Stimulated activated CD8-positive, alpha-beta memory T cell treated with anti-CD3 and anti-CD28 coated beads, Interleukin-7, amount 100 ng/mL, for 4 hours (primary cell): ENCODE measurements at places on chromosomes 5 and 9.

- DNase-seq, result no peak
Measured at GRCh38 chr5:88470745-88471144, 202.1 kb upstream of the TMEM161B start.

DNA sequence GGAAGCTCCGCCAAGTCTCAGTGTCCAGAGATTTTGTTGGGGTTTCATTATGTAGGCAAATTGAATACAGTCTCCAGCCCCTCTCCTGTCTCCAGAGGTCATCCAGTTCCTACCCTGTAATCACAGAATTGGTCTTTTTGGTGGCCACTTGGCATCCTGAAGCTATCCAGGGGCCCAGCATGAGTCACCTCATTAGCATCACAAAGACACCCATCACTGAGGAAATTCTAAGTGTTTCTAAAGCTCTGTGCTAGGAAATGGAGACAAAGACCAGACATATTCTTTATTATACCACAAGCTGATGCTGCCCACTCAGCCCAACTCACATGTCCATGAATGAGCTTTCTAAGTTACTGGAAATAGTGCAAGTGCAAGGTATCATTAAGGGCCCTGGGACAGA, 229.9 kb downstream of the DOCK8 start:
- no peak for DNase-seq

- DNase-seq, result no peak
Measured at GRCh38 chr5:161432798-161433197, 113.7 kb downstream of the GABRB2 start.

GRCh38 chr5:135487839-135488514, 35.8 kb upstream of the TIFAB start:
- DNase-seq, result no peak

GRCh38 chr9:123778232-123778902, 151.6 kb downstream of the DENND1A start:
- no peak for DNase-seq

GRCh38 chr5:78642701-78643100, 5.9 kb downstream of the LHFPL2 start:
- DNase-seq, result no peak

DNA sequence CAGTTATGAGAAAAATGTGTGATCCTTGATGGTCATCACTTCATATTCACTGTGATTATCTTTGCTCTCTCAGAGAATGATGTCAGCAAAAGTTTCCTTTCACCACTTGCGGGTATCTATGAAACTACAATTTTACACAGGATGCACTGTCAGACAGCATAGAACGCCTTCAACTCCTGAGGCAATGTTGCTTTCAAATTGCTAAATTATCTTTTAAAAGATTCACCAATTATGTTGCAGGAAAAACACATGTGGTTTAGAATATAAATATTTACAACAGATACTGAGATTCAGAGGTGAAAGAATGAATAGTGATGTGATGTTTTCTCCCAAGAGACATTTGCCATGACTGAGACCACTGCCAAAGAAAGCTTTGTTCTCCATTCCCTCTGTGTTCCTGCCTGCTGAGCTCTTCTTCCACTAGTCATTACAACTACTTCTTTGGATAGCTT, 879.8 kb upstream of the DMAC1 start:
- no peak for DNase-seq

DNA sequence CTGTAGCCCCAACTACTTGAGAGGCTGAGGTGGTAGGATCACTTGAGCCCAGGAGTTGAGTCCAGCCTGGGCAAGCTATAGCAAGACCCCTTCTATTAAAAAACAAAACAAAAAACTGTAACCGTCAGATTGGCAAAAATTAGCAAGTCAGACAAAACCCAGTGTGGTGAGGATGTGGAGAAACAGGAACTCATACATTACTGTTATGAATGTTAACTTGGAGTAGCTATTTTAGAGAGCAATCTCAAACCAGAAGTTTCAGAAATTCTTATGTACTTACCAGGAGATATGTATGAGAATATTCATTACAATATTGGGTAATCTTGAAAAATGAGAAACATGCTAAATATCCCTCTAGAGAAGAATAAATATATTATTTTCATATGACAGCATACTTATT, 120.3 kb downstream of the INVS start:
- DNase-seq, result no peak

DNA sequence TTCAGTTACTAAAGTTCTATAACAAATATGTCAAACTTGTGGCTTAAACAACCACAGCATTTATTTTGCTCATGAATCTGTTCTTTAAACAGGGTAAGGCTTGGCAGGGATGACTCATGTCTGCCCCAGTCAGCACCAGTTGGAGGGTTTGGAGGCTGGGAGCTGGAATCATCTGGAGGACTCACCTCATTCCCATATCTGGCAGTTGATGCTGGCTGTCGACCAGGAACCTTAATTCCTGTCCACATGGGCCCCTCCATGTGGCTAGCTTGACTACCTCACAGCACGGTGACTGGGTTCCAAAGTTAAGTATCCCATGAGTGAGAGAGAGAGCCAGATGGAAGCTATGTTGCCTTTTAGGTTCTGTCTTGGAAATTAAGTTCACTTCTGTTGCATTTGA, 13.8 kb upstream of the CCL28 start:
- no peak for DNase-seq

DNA sequence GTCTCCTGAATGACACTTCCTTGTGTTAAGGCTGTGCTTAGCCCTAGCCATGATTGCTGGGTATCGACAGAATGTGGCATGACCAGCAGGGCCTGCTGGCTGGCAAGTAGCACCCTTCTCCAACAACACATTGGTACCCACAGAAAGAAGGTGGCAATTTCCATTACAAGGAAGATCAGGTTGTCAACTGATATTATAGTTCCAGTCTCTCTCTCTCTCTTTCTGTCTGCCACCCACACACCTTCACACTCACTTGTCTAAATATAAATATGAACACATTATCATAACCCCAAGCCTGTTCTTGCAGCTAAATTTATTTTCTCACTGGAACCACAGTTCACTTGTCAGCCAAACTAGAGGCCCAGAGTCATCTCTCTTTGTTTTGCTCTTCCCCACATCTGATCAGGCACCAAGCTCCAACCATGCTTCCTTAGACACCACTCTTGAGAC, 408.1 kb upstream of the PIK3R1 start:
- DNase-seq, result no peak

- no peak for DNase-seq
Measured at GRCh38 chr5:35863159-35863558, 6.5 kb downstream of the IL7R start.

- no peak for DNase-seq
Measured at GRCh38 chr5:52560366-52560765, 227.3 kb upstream of the ITGA1 start.

- no peak for DNase-seq
Measured at GRCh38 chr5:61115968-61116367, 46.3 kb downstream of the SMIM15 start.

DNA sequence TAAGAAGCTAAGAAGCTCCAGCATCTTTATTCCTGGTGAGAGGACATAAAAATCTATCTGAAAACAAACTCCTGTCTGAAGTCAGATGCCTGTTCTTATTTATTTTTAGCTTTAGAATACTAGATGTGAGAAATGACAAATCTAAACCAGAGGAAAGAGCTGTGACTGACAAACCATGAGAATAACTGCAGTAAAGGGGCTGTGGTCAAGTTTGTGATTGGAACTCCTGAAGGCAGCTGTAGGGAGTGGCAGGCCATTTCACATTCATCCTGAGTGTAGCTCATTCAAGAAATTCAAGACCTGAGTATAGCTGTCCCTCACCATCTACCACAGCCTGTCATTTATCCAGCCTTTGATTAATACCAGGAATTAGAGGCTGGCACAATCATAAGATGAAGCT, 718.8 kb downstream of the BRINP1 start:
- DNase-seq, result no peak

GRCh38 chr9:3756071-3756470, 230.3 kb upstream of the RFX3 start:
- no peak for DNase-seq

DNA sequence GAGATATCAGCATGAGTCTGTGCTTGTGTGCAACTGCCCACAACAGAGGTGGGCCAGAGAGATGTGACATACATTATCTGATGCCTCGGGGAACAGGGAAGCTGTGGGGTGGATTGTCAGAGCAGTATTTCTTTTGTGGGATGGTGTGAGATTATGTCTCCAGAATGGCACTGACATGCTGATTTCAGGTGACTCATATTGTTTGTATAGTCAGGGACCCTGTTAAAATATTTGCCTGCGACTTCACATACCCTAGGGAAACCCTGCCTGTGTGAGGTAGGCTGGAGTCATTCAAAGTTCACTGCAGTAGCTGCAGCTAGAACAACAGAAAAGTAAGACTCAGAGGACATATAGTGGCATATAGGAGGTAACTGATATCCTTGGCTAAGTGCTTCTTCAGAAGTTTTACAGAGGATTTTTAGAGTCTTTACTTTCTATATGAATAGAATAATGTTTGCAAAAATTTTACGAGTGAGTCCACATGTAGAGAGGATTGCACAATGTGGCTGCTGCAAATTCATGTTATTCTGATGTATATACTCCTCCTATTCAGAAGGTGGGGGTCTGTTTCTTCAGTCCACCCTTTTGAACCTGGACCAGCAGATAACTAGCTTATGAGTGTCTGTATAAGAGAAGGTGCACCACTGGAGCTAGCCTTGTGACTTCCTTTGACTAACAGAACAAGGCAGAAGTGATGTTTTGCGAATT, 89.3 kb downstream of the MACIR start:
- DNase-seq, result no peak

- no peak for DNase-seq
Measured at GRCh38 chr5:80928073-80928472, 32.1 kb upstream of the RASGRF2 start.

DNA sequence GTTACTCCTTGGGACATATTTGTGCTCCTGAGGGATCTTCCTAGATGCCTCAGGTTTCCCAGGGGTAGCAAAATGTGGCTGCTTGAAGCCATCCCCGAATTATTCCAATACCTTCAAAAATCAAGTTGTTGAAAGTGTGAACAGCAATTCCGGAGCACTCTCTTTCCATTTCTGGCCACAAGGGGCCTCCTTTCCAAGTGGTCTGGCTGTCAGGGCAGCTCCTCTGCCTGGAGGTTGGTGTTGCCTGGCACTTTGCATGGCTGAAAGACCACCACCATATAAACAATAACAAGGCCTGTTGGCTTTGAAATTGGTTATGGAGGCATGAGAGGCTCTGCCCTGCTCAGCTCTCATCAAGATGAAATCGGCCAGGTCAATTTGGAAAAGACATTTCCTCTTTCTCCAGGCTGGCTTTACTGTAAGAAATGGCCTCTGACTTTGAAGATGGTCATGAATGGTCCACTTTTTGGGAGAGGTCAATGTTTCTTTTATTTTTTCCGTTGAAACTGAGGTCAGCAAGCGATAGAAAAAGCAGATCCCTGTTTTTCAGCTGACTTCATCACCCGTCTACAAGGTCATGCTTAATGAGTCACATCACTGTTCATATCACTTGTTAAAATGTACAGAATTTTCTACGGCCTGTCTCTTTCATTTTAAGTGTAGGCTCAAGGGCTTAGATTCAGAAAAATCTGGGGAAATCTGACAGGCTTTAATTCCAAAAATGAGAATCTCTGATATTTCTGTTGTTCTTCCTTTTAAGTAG, 481.1 kb upstream of the ZNF608 start:
- no peak for DNase-seq

- DNase-seq, result no peak
Measured at GRCh38 chr5:151155775-151156506, 1.6 kb downstream of the ANXA6 start.

- no peak for DNase-seq
Measured at GRCh38 chr9:87216036-87216435, 268.7 kb upstream of the GAS1 start.

DNA sequence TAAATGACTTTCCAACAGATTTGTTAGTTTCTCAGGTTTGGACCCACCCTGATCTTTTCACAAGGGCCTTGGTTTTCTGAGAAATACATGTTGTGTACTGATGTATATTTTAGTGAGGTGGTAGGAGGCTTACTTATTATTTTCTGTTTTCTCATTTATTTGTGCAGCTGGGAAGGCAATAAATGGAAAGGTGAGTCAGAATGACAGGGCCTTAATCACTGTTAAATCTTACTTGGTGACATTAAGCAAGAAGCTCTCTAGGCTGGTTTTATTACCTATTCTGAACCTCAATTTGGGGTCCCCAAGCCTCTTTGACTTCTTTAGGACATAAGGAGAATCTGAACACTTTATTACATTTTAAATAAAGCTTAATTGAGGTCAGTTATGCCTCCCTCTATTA, 214.0 kb upstream of the DAB2 start:
- no peak for DNase-seq

- peak; percentile 83 for DNase-seq
Measured at GRCh38 chr5:77491783-77492652, at the start of gene WDR41. Gene WDR41, minus strand, starts transcription at chr5:77492316. Its CDS starts 96 bp downstream, at chr5:77492220.

DNA sequence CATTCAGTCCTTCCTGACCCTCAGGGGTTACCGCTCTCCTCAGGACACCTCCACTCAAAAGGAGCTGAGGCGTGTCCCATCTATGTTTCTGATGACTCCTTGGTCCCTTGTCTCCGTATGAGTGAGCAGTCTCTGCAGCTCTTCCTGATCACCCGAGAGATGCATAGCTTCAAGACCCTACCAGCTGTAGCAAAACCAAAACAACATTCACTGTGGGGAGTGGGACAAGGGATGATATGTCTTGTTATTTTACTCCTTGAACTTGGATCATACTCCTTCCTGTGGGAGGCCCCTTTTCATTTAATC, 14.4 kb downstream of the GLDC start:
- no peak for DNase-seq

DNA sequence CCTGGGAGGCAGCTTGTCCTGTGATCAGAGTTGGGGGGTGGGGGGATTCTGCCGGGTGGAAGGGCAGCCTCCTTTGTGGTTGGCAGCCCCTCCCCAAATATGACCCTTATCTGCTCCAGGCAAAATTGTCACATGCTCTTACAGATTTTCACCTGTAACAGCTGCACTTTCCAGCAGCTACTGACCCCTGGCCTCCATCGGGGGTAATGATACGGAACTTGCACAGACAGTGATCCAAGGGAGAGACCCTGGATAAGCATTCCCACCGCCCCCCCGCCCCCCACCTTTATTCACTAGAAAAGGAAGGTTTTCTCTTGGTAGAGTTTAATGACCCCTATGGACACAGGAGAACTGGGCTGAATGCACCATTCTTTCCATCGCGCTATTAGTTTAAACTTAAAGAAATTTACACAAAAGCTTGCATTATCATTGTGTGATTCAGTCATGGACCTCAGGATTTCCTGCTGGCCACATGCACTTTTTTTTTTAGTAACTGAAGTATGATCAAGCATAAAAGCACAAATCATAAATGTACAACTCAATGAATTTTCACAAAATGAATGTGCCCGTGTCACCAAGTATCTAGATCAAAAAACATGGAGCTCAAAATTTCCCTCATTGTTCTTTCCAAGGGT, 10.7 kb upstream of the ZBTB34 start:
- no peak for DNase-seq
